Stimulated activated CD8-positive, alpha-beta memory T cell treated with anti-CD3 and anti-CD28 coated beads, Interleukin-7, amount 100 ng/mL, for 1 hour (primary cell): ENCODE measurements at places on chromosomes 5 and 9.

DNA sequence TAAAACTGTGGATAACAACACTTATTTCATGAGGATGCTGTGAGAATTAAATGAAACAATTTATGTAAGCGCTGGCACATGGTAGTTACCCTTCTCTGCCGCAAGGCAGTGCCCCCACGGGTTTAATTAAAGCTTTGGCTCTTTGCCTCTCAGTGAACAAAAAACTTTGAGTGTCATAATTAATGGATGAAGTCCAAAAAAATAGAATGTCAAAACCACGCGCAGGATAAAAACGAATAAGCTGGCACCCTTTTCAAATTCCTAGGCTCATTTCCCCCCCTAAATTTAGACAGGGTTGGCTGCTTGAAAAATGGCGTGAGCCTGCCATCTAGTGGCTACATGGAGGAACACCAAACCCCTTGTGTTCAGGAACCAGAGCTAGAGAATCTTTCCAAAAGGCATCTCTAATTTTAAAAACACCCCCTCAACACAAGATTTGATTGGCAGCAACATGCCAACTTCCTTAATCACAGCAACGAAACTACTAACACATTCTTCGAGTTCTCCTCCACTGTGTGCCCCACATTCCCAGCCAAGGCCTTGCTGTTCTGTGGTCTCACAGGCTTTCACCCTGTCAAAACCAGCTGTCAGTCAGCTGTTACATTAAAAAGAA is 29.0 kb upstream of the CCNG1 start:
- peak; percentile 32 for DNase-seq

DNA sequence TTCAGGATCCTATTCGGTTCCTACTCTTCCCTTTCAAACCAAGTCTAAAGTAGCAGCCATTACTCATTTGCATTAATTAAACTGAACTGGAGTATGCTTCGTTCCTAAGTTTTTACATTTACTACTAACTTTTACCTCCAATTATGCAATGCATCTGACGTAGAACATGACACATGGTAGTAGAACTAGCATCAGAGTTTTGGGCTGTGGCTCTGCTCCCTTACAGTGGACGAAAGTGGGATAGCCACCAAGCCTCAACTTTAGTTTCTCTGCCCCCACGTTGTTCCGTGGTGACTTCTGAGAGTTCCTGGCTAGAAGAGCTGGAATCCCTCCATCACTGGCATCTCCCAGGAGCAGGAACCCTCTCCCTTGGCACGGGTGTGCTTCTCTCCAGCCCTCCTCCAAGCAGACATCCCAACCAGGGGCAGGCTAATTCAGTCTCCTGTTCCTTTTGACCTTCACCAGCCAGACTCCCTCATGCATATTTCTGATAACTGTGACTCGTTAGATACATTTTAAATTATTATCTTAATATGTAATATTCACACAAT is 2.9 kb downstream of the IFNE start:
- DNase-seq, result no peak

GRCh38 chr9:115891929-115892328 is 261.7 kb upstream of the PAPPA start:
- DNase-seq, result no peak

DNA sequence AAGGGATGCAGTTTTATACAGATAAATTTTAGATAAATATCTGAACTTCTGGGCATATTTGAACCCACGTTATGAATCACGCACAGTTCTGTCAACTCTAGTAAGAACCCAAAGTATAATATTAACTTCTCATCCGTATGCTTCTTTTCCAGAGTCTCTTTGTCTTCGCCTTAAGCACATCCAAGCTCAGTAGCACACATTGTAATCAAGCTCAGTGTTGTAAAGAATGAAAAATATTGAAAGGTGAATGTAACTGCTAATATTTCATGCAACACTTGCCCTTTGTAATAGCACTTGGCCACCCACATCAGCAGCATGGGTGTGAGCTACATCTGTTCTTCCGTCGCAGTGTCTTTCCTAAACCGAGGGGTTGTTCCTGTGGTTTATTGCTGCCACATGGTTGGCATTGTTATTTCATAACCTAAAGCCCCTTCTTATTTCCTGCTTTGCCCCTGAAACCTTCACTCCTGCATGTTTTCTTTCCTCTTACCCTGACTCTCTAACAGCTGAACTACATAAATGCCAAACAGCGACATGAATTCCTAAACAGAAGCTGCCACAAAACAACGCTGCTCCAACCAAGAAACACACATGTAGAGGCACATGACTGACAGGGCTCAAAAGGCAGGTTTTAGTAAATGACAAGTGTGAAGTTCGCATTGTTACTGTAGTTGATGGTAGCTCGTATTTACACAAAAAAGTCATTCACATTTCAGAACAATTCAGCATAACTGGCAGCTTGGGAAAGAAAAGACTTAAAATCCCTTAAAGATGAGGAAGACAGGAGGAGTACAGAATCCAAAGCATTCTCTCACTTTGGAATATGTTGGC is 190.1 kb upstream of the MEF2C start:
- no peak for DNase-seq
